ENCODE measurements at places on chromosomes 5 and 9.

DNA sequence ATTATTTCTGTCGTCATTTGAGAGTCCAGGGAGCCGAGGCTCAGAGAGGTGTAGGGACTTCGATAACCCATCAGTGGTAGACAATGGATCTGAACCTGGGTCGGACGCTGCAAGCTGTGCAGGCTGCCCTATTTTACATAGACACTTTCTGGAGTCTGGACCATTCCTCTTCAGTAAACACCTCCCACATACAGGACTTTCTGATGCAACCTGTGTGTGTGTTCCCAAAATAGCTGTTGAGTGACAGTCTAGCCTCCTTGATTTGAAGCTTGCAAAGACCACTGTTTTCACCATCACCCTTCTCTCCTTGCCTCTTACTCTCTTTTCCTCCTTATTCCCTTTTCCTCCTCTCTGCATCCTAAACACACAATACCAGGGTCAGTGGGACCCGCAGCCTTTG is 30.7 kb downstream of the CFAP77 start:
- no peak for DNase-seq

GRCh38 chr5:122126177-122126755 is 3.1 kb upstream of the ZNF474 start:
- no peak for DNase-seq

DNA sequence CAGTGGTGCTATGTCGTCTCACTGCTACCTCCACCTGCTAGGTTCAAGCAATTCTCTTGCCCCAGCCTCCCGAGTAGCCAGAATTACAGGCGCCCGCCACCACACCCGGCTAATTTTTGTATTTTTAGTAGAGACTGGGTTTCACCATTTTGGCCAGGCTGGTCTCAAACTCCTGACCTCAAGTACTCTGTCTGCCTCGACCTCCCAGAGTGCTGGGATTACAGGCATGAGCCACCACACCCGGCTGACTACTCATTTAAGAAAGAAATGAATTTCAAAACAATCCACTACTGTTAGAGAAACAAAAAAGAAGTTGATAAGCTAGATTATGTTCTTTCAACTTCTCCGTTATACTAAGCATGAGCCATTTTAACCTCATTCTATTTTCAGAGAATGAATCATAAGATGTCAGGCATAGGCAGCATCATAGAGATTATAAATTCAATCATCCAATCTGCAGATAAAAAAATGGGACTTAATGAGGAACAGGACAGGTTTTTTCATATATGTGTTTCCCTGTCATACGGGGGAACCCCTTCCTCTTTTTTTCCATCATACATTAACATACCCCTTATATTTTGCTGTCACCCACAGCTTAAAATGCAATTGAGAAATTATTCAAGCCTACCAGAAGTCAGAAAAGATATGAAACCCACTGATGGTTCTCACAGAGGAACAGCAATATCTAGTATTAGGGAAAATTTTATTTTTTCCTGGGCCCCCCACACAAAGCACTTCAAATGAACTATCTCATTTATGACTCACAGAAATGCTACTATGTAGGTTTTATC is 26.5 kb upstream of the ADRB2 start:
- no peak for DNase-seq

- DNase-seq = no peak
Observed at GRCh38 chr9:69273161-69273560, 51.9 kb upstream of the ENTREP1 start.

DNA sequence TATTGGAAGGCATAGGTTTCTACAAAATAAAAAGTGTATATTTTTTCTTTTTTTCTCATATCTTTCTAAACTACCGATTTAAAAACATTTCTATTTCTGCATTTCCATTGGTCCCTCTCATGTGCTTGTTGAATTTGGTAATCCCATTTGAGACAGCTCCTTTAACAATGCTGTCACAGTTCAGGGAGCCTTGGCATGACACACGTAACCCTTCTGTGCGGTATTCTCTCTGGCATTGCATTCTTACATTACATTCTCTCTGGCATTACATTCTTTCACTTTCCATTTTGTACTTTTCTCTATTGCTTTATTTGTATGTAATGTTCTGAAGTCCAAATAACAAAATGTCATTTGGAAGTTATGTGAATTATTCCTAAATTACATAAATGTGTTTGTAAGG is 150.7 kb upstream of the RASGRF2 start:
- DNase-seq = no peak

GRCh38 chr9:107749787-107750444 is 260.3 kb upstream of the KLF4 start:
- peak; percentile 22 for DNase-seq

DNA sequence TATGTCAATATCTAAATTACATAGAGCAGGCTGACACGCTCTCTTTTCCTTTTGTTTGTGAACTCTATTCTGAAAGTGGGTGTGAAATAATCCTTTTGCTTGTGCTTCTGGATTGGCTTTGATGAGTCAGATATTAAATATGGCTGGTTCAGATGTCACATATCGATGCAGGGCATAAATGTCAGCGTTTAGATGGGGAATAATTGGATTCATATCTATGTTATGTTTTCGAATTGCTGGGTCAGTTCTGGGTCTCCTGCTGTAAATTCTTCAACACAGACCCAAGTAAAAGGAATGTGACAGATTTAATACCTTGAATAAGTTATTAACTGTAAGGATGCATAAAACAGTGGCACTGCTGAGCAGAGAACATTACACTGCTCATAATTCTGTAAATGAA is 118.7 kb upstream of the SNX2 start:
- DNase-seq = no peak

DNA sequence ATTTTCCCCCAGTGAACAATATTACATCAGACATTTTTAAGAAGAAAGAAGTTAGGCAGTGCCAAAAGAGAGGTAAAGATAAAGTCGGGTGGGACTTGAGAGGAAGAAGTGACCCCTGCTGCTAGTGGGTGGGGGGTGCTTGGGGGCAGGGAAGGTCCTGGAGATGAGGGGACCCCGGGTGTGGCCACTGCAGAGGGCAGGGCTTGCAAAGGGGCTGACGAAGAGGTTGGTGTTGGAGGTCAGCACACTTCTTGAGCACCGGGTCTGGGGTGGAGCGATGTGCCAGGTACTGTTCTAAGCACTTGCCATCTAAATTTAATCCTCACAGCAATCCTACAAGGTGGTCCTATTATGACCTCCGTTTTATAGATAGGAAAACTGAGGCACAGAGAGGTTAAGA is 62.0 kb downstream of the AMBP start:
- no peak for DNase-seq

DNA sequence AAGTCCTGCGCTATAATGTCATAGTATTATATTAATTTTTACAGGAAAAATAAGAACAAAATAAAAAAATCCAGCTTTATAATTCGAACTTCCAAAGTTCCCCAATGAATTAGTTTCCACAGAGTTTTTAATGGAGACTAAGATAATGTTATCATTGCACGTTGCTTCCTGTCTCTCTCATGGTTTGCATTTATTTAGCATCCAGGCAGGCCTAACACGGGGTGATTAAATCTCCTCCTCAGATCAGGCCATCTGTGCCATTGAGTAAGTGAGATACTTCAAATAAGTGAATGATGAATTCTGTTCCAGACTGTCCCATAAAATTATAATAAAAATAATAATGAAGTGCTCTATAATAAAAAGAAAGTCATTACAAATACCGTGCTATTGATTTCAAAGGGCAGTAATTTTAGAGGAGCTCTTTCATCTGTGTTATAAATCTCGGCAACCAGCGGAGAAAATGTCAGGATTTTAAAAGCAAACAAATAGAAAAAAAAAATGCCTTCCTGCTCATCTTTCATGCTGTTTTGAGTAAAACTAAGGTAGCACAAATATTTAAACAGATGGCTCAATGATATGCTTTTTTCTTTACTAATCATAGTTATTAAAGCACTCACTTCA is 570.6 kb upstream of the ZNF608 start:
- DNase-seq = no peak

GRCh38 chr9:13991395-13991794 is 322.5 kb downstream of the NFIB start:
- no peak for DNase-seq

- no peak for DNase-seq
Observed at GRCh38 chr5:1529498-1529897, 5.7 kb upstream of the LPCAT1 start.

DNA sequence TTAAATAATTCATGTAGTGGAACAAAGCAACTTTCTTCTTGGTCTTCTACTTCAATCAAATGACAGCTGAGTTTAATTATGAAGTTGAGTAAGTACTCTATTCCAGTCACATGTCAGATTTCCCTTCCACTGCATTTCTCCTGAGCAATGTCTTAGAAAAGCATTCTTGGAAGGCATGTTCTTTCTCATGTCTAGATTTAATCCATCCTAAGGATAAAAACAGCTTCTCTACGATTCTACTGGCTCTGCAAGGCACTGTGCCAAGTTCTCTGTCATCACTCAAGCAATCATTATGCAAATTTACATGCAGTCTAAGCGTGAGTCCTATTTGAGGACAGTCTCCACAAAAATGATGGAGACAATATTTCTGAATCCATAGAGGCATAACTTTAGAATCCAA is 142.4 kb downstream of the YIPF5 start:
- no peak for DNase-seq

GRCh38 chr9:11471321-11471720 is 858.5 kb upstream of the PTPRD start:
- no peak for DNase-seq

- no peak for DNase-seq
Observed at GRCh38 chr5:1734271-1734907, 65.2 kb downstream of the MRPL36 start.

- DNase-seq = no peak
Observed at GRCh38 chr9:69542058-69542457, 130.1 kb downstream of the APBA1 start.

GRCh38 chr5:134538296-134538695 is 12.8 kb downstream of the JADE2 start:
- no peak for DNase-seq

DNA sequence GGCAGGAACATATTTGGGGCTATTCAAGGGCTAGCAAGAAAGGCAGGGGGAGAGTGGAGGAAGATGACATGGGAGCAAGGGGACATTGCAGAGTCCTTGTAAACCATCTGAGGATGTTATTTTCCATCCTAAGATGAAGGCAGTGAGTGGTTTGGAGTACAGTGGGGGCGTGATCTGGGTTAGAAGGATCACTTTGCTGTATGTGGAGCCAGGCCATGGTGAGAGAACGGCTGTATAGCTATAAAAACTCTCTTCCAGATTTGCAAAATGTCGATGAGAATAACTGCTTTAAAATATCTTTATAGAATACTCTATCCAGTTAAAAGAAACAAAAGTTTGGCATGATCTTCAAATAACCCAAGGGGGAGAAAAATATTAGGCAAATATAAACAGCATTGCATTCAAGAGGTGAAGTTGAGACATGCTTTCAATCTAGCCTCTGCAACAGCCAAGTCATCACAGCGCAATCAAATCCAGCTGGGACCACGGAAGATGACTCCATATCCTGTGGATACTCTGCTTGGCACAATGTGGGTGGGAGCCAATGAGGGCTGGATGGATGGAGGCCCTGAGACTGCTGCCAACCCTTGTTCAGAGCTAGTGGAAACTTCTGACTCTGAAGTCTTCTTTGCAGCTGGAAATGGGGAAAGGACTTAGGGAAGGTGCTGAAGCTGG is 111.5 kb upstream of the BASP1 start:
- no peak for DNase-seq

GRCh38 chr5:115460472-115460871 is 84.1 kb downstream of the FEM1C start:
- DNase-seq = no peak

- DNase-seq = no peak
Observed at GRCh38 chr5:54794135-54794975, 191.0 kb downstream of the ESM1 start.

GRCh38 chr5:91652678-91653077 is 269.6 kb upstream of the ARRDC3 start:
- DNase-seq = no peak

GRCh38 chr5:135834639-135835529 is at the start of gene SLC25A48:
Gene SLC25A48 (plus strand): TSS chr5:135834663. CDS start chr5:135834848, 185 bp downstream.
- DNase-seq = peak; percentile 66

GRCh38 chr9:93575796-93576257 is 557 bp upstream of the PHF2 start:
- no peak for DNase-seq

DNA sequence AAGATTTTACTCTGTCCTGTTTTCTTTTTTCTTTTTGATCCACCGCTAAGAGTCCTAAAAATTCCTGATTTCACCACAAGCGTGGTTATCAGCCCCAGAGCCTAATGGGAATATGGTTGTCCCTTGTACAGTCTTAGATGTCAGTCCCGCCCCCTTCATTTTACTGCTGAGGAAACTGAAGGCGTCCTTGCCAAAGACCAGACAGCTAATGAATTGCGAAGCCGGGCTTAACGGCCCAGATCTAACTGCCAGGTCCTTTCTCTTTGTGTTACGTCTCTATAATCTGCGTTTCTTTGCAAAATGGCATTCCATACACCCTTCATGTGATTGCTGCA is 497 bp downstream of the NSA2 start:
- no peak for DNase-seq

DNA sequence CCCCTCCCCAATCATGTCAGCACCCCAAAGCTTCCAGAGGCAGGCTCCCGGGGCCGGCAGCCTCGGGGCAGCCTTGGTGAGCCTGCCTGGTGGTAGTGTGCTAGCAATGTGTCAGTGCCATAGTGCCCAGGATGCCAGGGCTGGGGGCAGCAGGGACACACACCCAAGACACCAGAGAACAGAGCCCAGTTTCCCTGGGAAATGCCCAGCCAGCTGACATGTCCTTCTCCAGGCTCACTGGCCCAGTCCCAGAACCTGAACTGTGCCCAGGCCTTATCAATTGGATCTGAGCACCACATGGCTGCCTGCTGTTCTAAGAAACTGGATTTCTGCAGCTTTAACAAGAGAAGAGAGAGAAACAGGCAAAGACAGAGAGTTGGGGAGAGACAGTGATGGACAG is 74.9 kb upstream of the LRRTM2 start:
- DNase-seq = no peak

DNA sequence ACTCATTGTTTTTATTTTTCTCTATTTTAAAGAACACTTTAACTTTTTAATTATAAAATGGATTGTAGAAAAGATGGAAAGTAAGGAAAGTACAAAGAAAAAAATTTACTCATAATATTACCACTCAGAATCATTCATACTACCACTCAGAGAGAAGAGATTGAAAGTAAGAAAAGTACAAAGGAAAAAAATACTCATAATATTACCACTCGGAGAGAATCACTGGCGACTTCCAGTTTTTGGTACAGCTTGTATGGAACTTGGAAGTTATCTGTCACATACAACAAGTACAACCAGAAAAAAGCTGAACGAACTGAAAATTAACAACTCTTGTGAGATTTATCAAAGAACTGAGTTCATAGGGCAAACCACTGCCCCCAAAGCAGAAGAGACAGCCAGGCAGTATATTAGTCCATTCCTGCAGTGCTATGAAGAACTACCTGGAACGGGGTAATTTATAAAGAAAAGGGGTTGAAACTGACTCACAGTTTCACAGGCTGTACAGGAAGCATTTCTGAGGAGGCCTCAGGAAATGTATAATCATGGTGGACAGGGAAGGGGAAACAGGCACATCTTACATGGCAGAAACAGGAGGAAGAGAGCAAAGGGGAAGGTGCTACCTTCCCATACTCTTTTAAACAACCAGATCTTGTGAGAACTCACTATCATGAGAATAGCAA is 183.9 kb downstream of the SMARCA2 start:
- DNase-seq = no peak
